ENCODE measurements at places on chromosomes 2 and 18.

DNA sequence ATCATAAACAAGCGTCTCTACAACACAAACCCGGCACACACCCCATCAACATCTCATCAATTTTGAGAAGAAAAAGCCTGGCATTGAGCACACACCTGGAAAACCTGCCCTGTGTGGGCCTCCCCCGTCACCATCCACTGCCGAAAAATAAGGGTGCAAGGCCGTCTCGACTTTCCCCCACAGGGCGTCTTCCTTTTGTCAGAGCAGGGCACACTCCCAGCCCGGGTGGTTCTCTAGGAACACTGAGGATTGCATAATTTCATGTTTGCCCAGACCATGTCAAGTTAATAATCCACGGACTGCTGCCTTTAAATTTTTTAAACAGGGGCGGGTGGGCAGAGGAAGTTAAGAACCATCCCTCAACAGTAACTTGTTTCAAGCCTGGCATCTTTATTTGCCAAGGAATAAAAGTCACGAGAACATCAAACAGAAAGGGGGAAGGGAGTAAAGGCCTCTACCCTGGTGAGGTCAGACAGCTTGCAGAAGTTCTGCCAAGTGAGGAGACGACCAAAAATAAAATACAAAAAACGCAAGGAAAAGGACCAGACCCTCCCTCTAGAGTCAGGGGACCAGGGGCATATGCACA is 2.1 kb downstream of the TFCP2L1 start:
- DNase-seq = no peak

DNA sequence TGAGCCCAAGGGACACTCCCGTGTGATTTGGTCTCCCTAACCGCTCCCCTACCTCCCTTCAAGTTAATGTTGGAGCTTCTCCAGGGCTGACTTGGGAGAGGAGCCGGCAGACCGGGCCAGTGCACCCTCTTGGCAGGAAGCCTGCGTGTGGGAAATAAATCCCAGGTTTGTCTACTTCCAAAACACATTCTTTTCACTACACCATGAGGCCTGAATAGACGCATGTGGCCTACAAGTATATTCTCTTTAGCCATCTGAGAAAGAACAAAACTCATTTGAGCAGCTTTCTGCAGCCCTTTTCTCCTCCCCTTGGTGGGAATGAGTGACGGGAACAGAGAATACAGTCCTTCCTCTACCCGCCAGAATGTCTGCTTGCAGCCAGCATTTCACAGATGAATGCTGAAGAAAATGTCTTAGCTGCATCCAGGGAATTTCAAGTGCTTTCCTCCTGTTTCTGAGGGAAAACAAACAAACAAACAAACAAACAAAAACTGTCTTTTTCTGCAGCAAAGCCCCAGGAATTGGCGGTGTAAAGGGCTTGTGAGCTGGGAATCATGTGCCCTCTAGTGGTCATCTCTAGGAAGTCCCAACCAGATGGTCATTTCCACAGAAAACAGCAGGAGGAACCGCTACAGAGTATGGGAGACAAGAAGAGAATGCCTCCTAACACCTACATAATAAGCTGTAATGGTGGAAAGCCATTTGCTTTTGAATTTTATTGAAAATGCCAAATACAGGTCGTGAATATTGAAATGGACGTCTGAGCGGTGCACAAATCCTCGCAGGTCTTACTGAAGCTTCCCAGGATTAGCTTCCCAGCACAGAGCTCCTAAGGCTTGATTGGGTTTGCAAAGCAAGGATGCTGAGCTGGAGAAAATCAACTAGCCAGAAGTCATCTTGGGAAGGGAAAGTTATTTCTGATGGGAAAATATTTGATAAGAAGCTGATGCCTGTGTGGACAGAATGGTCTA is 41.2 kb upstream of the DAPL1 start:
- peak; percentile 53 for DNase-seq

- DNase-seq = no peak
Observed at GRCh38 chr2:191488135-191488534, 189.8 kb upstream of the NABP1 start.

GRCh38 chr18:28045176-28045810 is 131.6 kb downstream of the CDH2 start:
- DNase-seq = no peak

- peak; percentile 76 for DNase-seq
Observed at GRCh38 chr2:73963385-73964120, 21.2 kb upstream of the TET3 start.

GRCh38 chr2:239396881-239397681 is 3.7 kb downstream of the HDAC4 start:
- peak; percentile 14 for DNase-seq

- no peak for DNase-seq
Observed at GRCh38 chr18:78820161-78820834, 159.3 kb upstream of the SALL3 start.

GRCh38 chr2:7378591-7378990 is 461.4 kb downstream of the RNF144A start:
- DNase-seq = no peak
